CD4-positive, alpha-beta T cell treated with Interleukin-2 at 100 ng/mL for 4 hours (primary cell): ENCODE measurements at places on chromosomes 7 and 10.

DNA sequence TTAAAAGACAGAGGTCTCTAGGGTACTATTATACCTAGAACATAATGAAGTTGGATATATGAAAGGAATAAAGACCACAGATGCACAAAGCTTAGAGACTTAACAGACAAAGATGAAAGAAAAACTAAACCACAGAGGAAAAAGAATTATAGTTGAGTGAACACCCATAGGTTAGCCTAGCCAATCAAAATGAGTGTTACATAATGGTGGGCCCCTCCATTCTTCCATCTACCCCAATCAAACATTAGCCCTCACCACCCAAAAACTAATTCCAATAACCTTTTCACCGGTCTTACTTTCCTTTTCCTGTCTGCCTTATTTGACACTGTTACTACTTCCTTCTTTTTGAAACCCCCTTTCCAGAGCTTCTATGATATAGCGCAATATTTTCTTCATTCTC lies 130.1 kb downstream of the ELMO1 start:
- peak; percentile 38 for DNase-seq

DNA sequence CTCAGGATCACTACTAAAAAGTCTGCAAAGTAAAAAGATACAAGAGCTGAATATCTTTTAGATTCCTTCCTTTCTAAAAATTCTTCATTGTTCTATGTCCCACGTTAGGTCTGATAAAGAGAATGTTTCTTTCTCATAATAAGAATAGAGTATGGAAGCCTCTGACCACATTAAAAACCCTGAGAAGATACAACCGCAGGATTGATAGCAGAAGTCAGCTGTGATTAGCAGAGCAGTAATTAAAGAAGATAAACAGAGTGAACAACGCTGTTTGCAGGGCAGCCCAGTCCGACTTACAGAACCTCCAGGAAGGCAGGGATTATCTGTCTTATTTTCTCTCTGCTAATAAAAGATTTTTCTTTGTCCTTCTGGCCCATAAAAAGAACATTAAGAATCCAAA lies 31.4 kb upstream of the PITRM1 start:
- no peak for DNase-seq

- no peak for DNase-seq
Measured at GRCh38 chr10:14616955-14617730, 157.6 kb downstream of the FAM107B start.

DNA sequence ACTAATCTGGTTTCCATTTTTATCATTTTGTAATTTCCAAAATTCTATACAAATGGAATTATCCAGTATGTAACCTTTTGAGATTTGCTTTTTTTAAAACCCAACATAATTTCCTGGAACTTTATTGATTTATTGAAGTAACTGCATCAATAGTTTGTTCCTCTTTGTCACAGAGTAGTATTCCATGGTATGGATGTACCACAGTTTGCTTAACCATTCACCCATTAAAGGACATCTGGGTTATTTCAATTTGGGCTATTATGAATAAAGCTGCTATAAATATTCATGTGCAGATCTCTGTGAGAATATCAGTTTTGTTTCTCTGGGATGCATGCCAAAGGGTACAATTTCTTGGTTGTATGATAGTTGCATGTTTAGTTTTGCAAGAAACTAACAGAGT lies 2.9 kb downstream of the GPNMB start:
- no peak for DNase-seq

- DNase-seq, result no peak
Measured at GRCh38 chr7:90624225-90624911, 28.2 kb downstream of the CDK14 start.

- peak; percentile 45 for DNase-seq
Measured at GRCh38 chr7:96321658-96322372, at the start of gene SLC25A13. TSS of gene SLC25A13 (minus strand) at chr7:96322098. CDS start at chr7:96321956, 142 bp downstream.

DNA sequence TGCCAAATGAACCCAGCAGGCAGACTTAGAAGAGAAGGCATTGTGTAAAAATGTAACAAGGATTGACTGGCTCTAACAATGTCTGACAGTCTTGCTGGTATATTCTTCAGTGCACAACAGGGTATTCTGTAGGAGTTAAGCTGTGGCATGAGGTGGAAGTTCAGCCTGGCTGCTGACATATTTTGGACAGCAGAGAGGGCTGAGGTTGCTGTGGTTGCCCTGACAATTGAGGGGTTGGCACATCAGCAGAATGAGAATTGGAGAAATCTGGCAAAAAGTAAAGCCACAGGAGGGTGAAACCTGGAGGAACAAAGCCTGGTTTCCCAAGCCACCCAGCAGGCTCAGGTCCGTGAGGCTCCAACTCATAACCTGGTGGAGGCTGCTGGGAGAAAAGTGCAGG lies 220.2 kb downstream of the JAZF1 start:
- DNase-seq, result no peak

DNA sequence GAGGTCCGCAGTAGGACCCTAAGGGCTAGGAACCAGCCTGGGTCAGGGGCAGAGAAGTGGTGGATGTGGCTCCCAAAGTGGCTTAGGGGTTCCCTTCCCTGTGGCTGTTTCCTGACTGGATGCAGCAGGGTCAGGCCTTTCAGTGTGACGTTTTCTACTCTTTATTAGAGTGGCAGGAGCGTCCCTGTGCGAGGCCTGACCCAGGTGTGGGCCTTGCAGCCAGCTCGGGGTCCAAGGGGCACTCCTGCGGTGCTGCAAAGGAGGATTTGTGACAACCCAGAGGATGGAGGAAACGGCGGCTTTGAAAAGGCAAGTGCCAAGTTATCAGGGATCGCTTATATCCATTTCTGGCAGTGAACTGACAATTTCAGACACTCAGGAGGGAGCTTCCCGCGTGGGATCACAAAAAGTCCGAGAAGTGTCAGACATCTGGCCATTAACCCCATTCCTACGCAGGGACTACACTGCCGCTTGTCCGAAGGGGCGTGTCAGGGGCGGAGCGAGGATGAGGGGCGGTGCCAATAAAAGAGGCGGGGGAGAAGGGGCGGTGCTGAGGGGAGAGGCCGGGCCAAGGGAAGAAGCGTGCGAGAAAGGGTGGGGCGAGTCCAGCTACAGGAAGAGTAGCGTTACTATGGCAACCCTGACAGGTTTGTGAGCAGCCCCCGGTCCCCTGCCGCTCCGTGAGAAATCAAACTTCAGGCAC lies 98.8 kb upstream of the ZNF722 start:
- peak; percentile 64 for DNase-seq

GRCh38 chr7:130896898-130897514 lies 163.0 kb upstream of the KLF14 start:
- DNase-seq, result peak; percentile 75

DNA sequence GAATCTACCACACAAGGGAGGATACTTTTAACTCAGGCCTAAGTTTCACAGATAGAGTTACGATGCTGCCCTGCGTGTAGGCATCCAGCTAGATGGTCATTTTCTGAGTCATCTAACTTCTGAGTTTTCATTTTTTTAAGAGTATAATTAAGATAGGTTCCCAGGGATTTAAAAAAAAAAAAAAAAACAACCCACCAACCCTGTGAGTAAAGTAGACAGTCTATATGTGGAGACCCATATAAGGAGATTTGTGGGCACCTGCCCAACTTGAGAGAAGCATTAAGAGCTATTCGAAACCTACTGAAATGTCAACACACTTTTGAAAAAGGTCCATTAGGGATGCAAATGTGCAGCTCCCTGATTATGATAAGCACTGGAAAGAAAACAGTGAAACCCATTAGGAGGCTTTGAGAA lies 257.3 kb downstream of the TRIL start:
- no peak for DNase-seq

DNA sequence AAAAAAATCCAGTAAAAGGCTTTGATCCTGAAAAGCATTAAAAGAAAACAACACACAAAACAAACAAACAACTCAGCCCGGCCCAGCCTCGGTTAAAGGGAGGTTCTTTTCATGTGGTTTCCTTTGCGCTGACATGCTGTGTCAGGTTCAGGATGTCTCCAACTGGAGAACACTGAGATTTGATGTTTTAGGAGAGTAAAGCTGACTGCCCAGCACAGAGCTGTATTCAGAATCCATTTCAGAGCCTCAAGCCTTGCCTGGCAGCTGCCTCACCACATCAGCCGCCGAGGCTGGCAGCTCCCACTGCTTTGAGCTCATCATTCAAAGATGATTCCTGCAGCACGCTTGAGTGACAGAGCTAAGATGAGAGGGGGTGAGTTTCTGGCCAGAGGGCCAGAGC lies 205.8 kb upstream of the LYZL1 start:
- DNase-seq, result no peak

DNA sequence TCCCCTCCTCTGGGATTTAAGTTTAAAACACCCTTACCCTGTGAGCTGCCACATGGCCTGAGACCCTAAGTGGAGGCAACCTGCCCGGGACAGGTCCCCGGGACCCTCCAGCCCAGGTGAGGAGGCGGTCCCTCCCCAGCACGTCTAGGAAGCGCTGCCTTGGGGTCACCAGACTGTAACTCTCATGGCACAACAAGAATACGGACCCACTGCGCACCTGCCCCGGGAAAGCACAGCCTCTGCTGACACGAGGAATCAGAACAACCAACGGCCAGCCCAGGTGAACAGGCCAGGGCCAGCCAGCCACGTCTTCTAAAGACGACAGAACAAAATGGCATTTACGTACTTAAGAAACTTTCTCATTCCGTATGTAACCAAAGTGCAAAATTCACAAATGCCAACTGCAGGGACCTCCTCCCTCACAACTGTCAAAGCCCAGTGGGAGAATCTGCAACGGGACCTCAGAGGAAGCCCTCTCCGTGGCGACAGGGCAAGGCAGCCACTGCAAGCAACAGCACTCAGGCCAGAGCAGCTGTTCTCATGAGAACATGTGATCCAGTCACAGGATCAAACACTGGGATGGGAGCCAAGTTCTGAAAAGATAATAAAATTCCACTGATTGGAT lies 208.4 kb downstream of the DIP2C start:
- DNase-seq, result no peak

- no peak for DNase-seq
Measured at GRCh38 chr7:2959828-2960599, 83.7 kb downstream of the CARD11 start.

- DNase-seq, result no peak
Measured at GRCh38 chr7:122225874-122226273, 78.7 kb downstream of the FEZF1 start.

DNA sequence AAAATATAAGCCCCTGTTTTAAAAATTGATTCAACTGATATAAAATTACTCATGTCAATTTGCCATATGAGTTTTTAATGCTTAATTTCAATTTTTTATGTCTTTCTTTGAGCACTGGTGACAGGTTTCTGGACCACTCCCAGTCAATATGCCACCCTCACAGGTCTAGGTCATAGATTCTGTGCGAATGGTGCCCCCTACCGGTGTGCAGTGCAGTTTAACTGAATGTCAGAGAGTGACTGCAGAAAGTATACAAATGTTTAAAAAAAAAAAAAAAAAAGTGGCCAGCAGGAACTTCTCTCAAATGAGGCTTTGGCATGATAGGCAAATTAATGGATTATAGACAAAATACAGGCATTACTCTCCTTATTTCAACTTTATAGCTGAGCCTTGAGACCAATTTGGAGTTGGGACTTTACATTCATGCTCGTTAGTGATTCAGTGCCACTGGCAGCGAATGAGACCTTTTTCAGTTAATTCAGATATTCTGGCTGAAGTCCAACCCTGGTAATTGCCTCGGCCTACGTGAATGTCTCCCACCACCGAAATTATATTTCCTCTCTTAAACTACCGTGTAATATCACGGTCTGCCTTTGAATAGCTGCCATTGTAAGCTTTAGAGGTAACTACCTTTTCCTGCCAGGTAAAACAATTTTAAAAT lies 427.6 kb downstream of the PHTF2 start:
- DNase-seq, result no peak

DNA sequence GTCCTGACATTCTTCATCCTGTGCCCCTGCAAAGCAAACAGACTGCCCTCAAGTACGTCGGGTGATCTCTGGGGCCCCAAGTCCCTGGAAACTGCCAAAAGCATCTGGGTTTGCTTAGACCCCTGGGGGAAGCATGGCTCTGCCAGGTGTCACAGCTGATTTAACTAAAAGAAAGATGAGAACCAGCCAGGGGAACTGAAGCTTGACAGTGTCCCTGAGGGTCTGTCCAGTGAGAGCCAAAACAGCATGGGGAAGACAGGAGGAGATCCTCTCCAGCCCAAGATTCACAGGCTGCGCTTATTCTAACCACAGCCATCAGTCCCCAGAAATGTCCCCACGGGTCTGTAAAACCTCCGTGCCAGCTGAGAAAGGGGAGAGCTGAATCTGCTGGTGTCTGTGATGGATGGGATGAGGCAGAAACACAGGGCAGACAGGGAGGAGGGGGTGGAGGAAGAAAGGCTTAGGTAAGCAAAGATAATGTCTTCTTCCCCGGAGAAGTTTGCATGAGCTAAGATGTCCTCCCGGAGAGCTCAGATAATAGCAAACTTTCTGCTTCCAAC lies 21.3 kb downstream of the CCDC3 start:
- DNase-seq, result no peak

DNA sequence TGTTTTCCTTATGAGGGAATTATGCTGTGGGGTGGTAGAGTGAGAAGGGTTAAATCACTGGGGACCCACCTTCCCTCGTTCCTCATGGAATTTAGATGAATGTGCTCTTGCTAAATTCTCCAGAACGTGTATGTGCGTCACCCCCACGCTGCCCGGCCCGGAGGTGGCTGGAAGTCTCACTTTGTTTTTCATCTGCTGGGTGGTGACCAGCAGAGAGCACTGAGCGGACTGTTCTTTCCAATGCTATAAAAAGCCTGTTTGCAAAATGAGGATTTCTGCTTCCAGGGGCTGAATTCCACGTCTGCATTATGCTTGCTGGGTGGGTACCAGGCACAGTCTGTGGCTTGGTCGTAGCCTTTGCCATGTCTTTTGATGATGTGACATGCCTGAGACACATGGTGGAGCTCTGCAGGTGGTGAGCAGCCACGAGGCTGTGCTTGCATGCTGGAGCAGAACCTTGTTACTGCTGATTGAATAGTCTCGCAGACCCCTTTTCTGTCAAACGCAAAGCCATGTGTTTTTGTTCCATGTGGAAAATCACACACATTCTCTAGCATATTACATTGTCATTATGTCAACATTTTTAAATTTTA lies 31.9 kb upstream of the INSYN2A start:
- DNase-seq, result no peak

GRCh38 chr7:149191851-149192250 lies 3.5 kb upstream of the ZNF282 start:
- no peak for DNase-seq

GRCh38 chr10:69457771-69458237 lies 6.5 kb downstream of the TSPAN15 start:
- DNase-seq, result no peak

DNA sequence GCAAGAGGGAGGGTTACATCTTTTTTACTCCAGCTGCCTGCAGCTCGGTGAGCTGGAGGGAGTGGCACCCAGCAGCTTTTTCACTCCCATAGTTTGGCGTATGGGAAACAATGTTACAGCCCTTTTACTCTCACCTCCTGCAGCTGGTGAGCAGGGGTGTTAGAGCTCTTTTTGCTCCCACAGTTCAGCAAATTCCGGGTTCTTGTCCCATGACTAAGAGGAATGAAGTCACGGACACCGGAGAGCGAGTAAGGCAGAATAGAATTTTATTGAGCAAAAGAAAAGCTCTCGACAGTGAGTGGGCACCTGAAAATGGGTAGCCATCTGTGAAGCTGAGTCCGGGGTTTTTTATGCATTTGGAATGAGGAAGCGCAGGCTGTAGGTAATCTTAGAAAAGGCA lies 446.6 kb downstream of the GFRA1 start:
- no peak for DNase-seq

GRCh38 chr7:107865956-107866775 lies 24.8 kb upstream of the DLD start:
- DNase-seq, result no peak

- DNase-seq, result no peak
Measured at GRCh38 chr10:47339186-47339735, 8.9 kb upstream of the RBP3 start.

- DNase-seq, result no peak
Measured at GRCh38 chr10:70378122-70378521, 4.3 kb downstream of the LRRC20 start.
